ENCODE measurements at places on chromosomes 6 and 20.

DNA sequence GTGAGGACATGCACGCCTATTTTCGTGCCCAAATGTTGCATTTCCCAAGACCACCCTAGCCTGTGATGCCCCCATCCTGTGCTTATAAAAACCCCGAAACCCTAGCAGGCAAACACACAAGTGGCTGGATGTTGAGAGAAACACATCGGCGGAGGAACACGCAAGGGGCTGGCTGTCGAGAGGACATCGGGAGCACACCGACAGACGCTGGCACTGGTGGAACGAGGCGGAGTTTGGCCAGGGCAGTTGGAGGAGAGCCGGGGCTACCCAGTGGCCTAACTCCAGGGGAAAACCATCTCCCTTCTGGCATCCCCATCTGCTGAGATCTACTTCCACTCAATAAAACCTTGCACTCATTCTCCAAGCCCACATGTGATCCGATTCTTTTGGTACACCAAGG is 225.9 kb upstream of the GRIK2 start:
- DNase-seq, result no peak

- peak; percentile 28 for DNase-seq
Measured at GRCh38 chr6:33427585-33428223, 7.8 kb downstream of the SYNGAP1 start.

- DNase-seq, result peak; percentile 42
Measured at GRCh38 chr6:54060286-54060685, 51.0 kb upstream of the MLIP start.

GRCh38 chr6:33683051-33683571 is 28.4 kb downstream of the UQCC2 start:
- DNase-seq, result no peak

DNA sequence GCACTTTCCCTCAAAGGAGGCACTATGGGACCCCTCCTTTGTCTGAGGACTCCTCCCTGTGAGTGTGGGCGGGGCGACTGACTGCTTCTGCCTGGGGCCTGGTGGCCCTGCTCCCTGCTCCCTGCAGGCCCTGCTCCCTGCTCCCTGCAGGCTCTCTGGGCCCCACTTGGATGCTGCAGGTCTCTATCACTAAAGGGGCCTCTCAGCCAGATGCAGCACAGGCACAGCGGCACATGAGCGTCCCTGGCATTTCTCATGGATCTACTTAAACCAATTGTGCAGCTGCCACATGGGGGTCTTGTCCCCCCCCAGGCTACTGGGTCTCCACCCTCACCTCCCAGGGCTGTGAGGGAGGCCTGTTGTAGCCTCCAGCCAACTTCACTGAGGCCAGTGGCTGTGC is 7.8 kb downstream of the EEF1A2 start:
- no peak for DNase-seq

DNA sequence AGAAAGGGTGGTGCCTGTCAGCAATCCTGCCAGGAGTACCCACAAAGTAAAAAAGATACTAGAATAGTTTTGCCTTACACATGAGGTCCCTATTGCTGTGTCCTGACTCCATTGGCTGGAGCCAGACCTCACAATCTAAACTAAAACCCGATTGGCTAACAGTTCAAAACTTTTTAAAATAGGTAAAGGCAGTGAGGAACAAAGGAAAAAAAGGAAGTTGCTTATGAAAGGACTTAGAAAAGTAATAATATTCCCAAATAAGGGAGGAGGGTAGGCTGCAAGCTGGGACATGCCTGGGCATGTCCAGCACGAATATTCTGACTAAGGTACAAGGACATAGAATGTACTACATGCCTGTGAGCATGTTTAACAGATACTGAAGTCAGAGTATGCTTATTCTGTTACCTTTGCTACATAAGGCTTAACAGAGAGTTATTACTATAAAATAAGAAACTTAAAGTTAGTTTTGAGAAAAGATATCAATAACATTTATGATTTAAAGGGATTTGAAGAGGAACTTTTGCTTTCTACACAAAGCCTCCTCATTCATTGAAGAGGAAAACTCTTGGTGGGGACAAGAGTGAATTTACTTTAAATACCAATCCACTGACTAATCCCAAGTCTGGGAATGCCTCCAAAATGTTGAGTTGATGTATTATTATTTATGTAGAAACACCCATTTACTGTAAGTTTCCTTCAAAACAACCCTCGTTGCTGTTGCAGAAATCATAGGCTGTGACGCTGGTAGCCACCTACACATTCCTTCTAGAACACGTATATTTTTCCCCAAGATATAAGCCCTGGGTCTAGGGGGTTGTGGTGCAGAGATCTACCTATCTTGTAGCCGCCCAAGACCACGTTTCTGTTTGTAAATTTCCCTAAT is 8.2 kb upstream of the MTHFD1L start:
- DNase-seq, result peak; percentile 88

Data from KBM-7 (cell line).